ENCODE measurements at places on chromosomes 1 and 21.

GRCh38 chr1:47507881-47508701, 70.2 kb downstream of the FOXD2 start:
- peak; percentile 25 for DNase-seq

DNA sequence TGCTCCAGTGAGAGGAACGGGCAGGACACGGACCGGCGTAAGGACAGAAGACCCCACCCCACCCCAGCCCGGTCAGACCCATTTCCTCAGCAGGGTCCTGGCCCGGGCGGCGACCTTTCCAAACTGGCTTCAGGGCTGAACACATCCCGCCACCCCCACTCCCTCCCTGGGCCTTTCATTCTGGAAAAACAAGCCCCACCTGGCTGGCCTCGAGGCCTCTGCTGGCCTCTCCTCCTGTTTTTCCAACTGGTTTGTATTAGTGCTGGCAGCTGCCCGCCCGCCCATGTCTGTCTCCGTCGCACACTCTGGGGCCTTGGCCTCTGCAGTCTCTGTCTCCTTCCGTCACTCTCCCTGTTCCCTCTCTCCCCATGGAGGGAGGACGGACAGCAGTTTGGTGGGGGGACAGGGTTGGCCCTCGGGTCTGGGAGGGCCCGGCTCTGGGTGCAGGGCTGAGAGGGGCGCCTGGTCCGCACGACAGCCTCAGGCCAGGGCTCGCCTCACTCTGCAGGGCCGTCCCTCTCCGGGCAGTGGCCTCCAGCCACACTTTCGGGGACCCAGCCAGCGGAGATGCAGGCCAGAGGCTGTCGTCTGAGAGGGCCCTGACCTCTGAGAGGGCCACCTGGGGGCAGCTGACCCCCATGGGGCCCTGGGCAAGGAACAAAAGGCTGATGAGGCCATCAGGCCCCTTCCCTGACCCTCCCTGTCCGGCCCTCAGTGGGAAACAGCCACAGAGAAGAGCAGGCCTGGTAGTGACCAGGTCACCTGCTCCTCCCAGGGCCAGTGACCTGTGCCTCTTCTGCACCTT, 1.5 kb upstream of the MXRA8 start:
- DNase-seq = no peak

DNA sequence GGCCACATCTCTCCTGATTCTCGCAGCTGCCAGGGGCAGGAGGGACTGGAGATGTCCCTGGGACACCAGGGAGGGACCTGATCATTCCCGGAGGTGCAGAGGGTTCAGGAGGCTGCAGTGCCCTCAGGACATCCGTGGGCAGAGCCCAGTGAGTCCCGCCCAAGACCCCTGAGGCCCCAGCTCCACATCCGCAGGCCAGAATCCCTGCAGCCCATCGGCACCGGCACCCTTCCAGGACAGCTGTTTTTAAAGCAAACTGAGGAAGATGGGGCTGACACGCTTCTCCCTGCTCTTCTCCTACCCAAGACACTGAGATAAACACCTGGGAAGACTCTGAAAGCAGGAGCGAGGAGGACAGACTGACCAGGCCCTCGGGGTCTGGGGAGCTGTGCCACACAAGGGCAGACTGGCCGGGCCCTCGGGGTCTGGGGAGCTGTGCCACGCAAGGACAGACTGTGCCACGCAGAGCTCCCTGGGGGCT, 25.5 kb downstream of the SLC19A1 start:
- no peak for DNase-seq

DNA sequence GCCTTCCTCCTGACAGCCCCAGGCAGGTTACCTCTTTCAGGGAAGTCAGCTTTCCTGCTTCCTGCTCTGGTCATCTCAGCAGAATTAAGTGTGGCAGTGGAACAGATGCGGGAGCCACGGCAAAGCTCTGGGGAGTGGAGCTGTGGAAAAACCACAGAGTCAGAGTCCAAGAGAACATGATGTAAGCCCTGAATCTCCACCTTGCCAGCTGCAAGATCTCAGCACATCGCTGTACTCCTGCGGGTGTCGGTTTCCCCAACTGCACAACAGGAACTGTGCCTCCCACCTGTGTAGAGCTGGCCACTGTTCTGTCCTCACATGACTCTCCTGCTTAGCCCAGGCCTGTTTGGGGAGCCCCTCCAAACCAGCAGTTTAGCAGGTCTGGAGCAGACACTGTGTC, 123.7 kb downstream of the MATN1 start:
- no peak for DNase-seq

DNA sequence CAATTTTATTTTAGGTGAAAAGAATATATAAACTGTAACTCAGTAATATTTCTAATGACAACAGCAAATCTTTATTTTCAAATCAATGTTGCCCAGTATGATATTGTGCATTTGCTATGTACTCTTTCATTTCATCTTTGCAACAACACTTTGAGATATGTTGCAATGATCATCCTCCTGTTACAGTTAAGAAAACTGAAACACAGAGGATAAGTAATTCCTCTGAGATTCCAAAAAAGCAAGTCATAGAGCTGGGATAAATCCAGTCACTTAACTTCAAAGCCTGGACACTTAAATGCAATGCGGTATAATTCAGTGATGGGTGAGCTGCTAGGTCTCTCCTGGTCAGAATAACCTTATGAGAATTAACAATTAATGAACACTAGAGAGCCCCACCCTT, 48.6 kb upstream of the EXO1 start:
- DNase-seq = no peak

DNA sequence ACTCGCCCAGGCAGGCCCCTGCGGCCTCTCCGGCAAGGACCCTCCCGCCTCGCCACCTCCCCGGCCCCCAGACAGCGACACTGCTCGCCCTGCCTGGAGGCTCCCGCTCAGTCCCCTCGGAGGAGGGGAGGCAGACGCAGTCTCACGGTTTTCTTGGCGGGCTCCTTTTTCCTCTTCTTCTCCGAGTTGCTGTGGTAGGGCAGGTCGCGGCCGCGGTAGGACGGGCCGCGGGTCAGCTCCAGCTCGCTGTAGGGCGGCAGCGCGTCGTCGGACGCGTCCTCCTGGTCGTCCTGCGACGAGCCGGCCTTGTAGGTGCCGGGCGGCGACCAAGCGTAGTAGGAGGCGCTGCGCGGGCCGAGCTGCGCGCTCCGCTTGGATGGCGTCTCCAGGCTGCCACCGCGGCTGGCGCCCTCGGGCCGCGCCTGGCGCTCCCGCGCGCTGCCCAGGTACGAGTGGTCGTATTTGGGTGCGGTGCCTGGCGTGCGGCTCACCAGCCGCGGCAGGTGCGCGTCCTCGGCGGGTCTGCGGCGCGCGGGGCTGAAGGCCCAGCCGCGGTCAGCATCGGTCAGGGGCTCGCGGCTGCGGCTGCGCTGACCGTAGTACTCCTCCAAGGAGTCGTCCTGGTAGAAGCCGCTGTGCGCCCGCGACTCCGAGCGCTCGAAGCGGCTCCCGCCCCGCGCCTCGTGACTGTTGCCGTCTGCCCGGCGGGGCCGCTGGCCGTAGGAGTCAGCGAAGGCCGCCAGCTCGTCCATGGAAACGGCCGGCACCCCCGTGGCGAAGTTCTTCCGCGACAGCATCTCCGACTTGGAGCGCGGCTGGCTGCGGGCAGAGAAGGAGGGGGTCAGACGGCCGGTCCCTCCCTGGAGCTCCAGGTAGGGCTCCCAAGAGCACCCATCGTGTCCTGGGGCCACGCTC, 44.8 kb upstream of the TADA1 start:
- no peak for DNase-seq

DNA sequence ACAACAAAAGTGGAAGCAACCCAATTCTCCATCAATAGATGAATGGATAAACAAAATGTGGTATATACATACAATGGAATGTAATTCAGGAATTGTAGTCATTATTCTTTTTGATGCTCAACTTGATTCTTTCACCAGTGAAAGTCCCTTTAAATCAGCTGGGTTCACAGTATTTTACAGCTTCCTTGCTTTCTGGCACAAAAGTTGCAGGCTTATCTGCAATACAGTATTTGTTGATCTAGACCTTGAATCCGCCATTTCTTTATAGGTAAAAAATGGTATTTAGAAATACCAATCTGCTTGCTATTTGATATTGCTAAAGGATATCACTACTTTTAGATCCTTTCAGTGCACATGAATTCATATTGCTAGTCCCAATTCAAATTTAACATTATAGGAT, 44.7 kb upstream of the ERO1B start:
- no peak for DNase-seq

- DNase-seq = no peak
Observed at GRCh38 chr1:44862829-44863401, 19.9 kb upstream of the PTCH2 start.

DNA sequence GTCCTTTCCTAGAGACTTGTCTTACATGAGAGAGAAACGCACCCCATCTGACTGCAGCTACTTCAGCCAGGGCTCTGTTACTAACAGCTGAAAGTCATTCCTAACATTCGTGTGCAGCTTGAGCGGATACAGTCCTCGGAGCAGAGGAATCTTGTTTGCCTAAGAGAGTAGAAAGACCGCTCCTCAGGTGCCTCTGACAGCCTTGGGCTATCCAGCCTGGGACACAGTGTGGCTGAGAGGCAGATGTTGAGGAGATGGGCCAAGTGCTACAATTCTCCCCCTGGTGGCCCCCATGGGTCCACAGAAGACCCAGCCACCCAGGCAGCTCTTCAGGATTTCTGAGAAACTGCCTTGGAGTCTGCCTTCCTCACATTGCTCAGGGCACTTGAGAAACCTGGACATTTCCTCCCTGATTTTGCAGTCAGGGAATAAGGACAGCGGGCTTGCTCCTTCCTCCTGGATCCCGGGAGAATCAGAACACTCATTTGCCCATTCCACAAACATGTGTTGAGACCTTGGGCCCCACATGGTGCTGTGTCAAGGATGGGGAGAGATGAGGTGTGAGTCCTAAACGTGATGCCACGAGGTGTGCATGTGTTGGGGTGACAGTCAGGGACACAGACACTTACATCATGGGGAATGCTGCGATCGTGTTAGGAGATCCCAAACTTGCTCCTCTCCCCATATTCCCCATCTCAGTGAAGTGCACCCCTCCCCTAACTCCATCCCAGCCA, 13.1 kb downstream of the TRIM62 start:
- DNase-seq = no peak

- no peak for DNase-seq
Observed at GRCh38 chr21:41677671-41678015, 89.2 kb downstream of the RIPK4 start.

DNA sequence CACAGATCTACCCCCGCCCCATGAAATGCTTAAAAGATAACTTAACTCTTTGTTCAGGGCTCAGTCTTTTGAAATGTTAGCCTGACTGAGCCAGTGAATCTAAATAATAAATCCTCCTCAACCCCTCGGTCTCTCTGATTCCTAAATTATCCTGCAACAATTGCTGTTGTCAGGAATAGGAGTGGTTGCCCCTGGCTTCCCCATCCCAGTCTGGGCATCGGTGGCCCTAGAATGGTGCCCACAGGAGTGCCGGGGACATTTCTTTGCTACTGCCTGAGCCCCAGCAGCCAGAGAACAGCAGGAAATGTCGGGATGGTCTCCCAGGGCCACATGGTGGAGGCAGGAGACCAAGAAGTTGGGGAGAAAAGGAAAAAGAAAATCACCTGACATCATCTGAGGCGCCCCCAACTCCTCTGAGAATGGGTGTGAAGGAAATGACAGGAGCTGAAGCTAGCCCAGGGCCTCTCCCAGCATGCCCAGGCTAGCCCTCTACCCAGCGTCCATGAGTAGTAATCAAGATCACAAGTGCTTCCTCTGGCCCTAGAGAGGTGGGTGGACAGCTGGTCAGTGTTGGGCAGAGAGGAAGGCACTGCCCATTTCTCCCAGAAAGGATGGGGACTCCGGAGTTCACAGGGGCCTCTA, 1.6 kb downstream of the PADI4 start:
- no peak for DNase-seq

GRCh38 chr1:6528492-6528891, 25.8 kb downstream of the NOL9 start:
- no peak for DNase-seq

DNA sequence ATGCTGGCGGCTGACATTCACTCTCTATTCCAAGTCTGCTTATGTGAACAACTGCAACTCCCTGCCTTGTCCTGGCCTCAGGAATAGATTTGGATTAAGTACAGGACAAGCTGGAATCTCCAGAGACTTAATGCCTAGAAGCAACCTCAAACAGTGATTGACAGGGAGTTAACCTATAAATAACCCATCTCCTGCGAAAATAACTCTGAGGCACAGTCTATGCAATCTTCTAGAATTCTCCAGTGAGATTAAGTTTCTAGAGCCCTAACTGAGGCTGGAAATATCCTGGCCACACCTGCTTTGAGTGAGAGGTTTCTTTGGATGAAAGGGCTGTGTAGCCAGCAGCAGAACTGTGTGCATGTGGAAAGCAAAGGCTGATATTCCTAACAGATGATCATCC, 25.3 kb upstream of the ATP1A1 start:
- no peak for DNase-seq

- DNase-seq = no peak
Observed at GRCh38 chr1:188489336-188490112, 1660.8 kb downstream of the PLA2G4A start.

DNA sequence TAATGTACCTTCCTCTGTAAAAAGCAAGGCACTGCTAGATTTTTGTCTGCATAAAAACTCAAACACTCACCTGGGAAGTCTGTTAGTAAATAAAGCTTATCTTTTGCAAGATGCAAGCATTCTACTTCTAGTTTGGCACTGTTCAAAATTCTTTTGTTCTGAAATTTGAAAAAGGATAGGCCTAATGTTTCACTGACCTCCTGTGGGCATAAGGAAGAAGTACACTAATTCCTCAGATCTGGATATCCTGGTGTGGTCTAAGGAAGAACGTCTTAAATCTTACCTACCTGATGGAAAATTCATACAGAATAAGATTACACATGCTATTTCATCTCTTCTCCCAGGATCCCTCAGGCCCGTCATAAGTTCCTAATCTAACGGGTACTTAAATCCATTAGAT, 93.5 kb upstream of the CAMK1G start:
- DNase-seq = no peak
